Naive thymus-derived CD4-positive, alpha-beta T cell (primary cell): ENCODE measurements at places on chromosomes 4 and X. TPM values are rescaled to one million over a fixed set of nuclear protein-coding genes. Genes with fewer than 3 reads are reported as not detected.

Gene SPANXD
- total RNA-seq = not detected

Gene RAB28
- total RNA-seq = 8.0 TPM

Gene CACNA1F
- total RNA-seq = 0.58 and 0.59 TPM in 2 replicates

Gene DSPP
- not detected for total RNA-seq

Gene SULT1E1
- total RNA-seq = not detected

Gene RNF4
- 80.7 TPM for total RNA-seq
